ENCODE measurements at places on chromosomes 4 and X.

DNA sequence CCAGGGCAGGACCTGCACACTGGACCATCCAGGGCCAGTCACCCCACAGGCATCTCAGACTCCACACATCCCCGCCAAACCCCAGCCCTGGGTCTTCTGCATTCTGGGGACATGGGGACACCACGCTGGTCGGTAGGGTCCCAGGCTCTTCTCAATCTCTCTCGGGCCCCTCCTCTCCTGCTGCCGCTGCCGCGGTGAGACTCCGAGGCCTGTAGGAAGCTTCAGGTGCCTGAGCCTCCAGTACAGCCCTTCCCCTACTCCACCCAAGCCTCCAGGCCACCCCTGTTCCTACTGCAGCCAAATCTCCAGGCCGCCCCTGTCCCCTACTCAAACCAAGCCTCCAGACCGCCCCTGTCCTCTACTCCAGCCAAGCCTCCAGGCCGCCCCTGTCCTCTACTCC is 5.5 kb upstream of the ASMT start:
- DNase-seq = no peak
- H3K27ac ChIP-seq = no peak overlapping the region
- no peaks in the 10 kb centered on the region for H3K36me3 ChIP-seq

DNA sequence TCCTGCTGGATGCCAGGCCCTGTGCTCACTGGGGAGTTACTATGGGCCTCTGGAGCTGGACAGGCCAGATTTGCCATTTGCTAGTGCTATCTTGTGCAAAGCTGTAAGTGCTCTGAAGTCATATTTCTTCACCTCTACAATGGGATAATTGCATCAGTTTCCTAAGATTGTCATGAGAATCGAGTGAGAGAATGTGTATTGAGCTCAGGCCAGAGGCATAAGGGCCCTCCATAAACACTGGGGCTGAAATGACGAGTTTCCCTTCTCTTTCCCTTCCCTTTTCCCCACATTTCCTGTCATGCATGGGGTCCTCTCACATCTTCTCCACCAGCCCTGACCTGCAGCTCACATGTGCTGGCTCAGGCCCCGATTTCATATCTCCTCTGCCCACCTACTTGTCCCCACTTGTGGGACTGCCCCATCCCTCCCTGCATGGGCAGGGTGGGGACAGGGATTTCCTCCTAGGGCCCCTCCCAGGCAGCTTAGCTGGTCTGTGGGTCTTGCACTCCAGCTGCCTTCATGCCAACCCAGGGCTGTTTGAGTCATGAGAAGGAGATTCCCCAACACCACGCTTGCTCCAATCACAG is 358.8 kb downstream of the MID1IP1 start:
- H3K36me3 ChIP-seq = peaks cover 5% of the 10 kb centered on the region
- 0 out of 2 replicates have a peak, but pooled peaks cover 2% of the 10 kb centered on the region for H3K4me1 ChIP-seq
- H3K27ac ChIP-seq = no peak overlapping the region
- H3K27me3 ChIP-seq = peaks cover 3% of the 10 kb centered on the region
- H3K4me3 ChIP-seq = no peak overlapping the region

DNA sequence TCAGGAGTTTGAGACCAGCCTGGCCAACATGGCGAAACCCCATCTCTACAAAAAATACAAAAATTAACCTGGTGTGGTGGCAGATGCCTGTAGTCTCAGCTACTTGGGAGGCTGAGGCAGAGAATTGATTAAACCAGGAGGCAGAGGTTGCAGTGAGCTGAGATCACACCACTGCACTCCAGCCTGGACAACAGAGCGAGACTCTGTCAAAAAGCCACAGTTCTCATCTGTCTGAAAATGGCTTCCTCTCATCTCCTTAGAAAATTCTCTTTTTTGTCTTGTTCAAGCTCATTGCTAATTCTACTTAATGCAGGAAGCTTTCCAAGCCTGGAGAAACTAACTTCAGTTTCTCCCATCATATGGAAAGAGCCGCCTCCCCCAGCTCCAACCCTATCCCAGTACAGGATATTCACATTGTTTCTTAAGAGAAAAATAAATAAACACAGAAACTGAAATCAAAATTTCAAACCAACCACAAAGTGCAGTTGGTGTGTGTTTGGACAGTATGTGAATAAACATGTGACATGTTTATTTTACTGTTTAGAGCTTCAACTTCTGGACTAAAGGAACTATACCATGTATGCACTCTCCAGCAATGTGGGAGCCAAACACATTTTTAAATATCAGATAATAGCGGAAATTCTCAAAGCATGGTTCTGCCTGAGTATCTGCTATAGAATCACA is 55.0 kb upstream of the GAB1 start:
- no peak overlapping the region for H3K27ac ChIP-seq
- DNase-seq = no peak
- no peak overlapping the region for H3K4me3 ChIP-seq
- H3K36me3 ChIP-seq = no peaks in the 10 kb centered on the region
- no peaks in the 10 kb centered on the region for H3K4me1 ChIP-seq
- H3K27me3 ChIP-seq = no peaks in the 10 kb centered on the region

GRCh38 chrX:38558686-38559085 is 2.7 kb upstream of the TSPAN7 start:
- no peak overlapping the region for H3K27ac ChIP-seq
- no peaks in the 10 kb centered on the region for H3K27me3 ChIP-seq
- no peak overlapping the region for H3K4me3 ChIP-seq
- DNase-seq = no peak

- H3K27me3 ChIP-seq = no peaks in the 10 kb centered on the region
- no peak for DNase-seq
- H3K36me3 ChIP-seq = peaks cover 25% of the 10 kb centered on the region
- H3K27ac ChIP-seq = no peak overlapping the region
- no peaks in the 10 kb centered on the region for H3K4me1 ChIP-seq
Observed at GRCh38 chr4:73066928-73067327, 2.6 kb downstream of the COX18 start.

GRCh38 chr4:159549098-159549518 is 446.2 kb downstream of the RAPGEF2 start:
- no peaks in the 10 kb centered on the region for H3K4me1 ChIP-seq
- DNase-seq = no peak
- H3K27me3 ChIP-seq = no peaks in the 10 kb centered on the region
- no peak overlapping the region for H3K4me3 ChIP-seq
- no peak overlapping the region for H3K27ac ChIP-seq

DNA sequence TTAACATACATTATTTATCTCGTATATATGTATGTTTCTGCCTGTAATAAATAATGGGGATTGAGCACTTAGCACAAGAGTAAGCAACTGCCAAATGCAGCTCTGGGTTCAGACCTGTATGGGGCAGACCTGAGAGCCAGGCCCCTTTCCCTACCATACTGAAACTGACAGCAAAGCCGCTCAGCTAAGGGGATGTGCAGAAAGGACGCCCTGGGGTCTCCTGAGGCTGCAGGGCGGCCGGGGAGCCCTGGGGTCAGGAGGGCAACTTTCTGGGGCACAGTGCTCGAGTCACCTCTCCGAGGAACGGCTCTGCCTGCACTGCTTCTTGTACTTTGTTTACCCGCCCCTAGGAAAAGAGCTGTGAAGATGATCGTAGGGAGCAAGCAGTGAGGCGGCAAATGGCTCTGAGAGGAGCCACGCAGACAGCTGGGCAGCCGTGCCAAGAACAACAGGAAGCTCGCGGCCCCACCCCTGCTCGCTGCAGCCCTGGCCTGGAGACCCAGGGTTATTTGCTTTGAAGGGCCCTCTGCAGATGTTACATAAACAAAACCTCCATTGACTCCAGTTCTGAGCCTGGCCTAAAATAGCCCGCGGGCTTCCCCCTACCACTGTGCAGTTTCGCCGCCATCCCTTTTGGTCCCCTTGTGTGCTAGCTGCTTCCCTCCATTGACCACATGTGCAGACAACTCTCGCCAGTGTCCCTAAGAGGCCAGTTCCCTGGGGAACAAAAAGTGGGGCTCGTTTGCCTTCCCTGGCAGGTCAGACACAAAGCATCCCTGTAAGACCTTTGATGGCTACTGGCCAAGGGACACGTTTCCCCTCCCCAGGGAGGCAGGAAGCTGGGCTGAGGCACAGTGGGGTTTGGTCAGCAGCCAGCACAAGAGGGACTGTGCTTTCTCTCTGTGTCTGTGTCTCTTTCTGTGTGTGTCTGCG is 111.3 kb upstream of the LNX1 start:
- H3K27me3 ChIP-seq = no peaks in the 10 kb centered on the region
- peaks cover 3% of the 10 kb centered on the region for H3K4me1 ChIP-seq

DNA sequence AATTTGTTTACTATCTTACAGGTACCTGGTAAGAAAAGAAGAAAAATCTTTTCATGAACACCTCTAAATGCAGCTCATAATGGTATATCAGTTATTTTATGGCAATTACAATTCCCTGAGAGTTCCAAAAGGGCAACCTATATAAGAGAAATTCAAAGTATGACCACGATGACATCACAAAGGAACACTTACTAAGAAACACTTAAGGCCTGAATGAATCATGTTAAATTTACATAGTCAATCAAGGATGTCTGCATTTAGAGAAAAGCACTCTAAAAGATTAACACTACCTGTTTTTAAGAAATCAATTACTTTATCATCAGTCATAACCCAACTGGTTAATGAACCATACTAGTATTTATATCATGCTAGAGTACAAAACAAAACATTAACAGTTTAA is 63.9 kb downstream of the LCORL start:
- peaks cover 51% of the 10 kb centered on the region for H3K36me3 ChIP-seq
- H3K4me3 ChIP-seq = no peak overlapping the region
- no peak for DNase-seq
- no peak overlapping the region for H3K27ac ChIP-seq

GRCh38 chrX:129651756-129652564 is 2.8 kb downstream of the APLN start:
- 0 out of 2 replicates have a peak, but pooled peaks cover 3% of the 10 kb centered on the region for H3K4me1 ChIP-seq
- peak overlapping the region; percentile 51 for H3K4me3 ChIP-seq
- no peak overlapping the region for H3K27ac ChIP-seq

- H3K36me3 ChIP-seq = no peaks in the 10 kb centered on the region
- no peaks in the 10 kb centered on the region for H3K4me1 ChIP-seq
- no peak overlapping the region for H3K27ac ChIP-seq
- DNase-seq = no peak
Observed at GRCh38 chr4:19309378-19309777, 942.3 kb upstream of the SLIT2 start.

DNA sequence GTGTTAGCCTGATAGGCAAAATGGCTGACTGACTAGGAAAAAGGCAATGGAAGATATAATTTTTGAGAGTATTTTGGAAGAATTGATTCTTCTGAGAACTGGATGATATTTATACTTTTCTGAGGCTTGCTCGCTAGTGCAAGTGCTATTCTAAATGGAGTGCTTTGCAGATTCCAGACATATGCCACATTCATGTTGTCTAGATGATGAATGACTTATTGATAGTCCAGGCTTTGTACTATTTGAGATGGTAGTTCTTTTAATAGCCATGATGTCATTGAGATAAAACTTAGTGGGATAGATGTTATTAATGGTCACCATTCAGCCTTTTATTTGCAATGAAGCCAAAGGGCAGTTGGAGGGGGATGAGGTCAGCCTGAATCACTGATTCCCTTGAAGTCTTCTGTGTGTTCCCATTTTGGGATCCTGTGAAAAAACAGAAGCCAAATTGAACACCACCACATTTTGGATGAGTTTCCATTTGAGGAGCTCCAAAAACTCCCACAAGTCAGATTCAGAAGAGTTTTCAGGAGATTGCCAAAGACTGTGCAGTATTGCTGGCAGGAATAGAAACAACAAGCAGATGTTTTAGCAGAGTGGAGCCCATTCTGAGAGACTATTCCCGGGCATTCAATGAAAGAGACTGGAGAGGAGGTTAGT is 184.1 kb downstream of the IL1RAPL2 start:
- no peaks in the 10 kb centered on the region for H3K36me3 ChIP-seq
- H3K27me3 ChIP-seq = no peaks in the 10 kb centered on the region
- no peak for DNase-seq
- no peak overlapping the region for H3K27ac ChIP-seq

- peak; percentile 66 for DNase-seq
- H3K4me1 ChIP-seq = no peaks in the 10 kb centered on the region
- H3K36me3 ChIP-seq = peaks cover 5% of the 10 kb centered on the region
- no peaks in the 10 kb centered on the region for H3K27me3 ChIP-seq
- peak overlapping the region; percentile 87 for H3K4me3 ChIP-seq
- H3K27ac ChIP-seq = no peak overlapping the region
Observed at GRCh38 chr4:2842687-2843262, 869 bp upstream of the ADD1 start.

GRCh38 chrX:107600366-107600765 is 27.9 kb upstream of the PRPS1 start:
- no peaks in the 10 kb centered on the region for H3K27me3 ChIP-seq
- DNase-seq = no peak
- no peaks in the 10 kb centered on the region for H3K36me3 ChIP-seq
- H3K4me1 ChIP-seq = no peaks in the 10 kb centered on the region

GRCh38 chr4:71287305-71287704 is 51.5 kb upstream of the SLC4A4 start:
- no peaks in the 10 kb centered on the region for H3K27me3 ChIP-seq
- no peak overlapping the region for H3K4me3 ChIP-seq
- H3K27ac ChIP-seq = no peak overlapping the region

- no peaks in the 10 kb centered on the region for H3K27me3 ChIP-seq
- no peak for DNase-seq
- no peaks in the 10 kb centered on the region for H3K36me3 ChIP-seq
- no peaks in the 10 kb centered on the region for H3K4me1 ChIP-seq
- no peak overlapping the region for H3K27ac ChIP-seq
Observed at GRCh38 chr4:161894493-161895167, 269.2 kb downstream of the FSTL5 start.

DNA sequence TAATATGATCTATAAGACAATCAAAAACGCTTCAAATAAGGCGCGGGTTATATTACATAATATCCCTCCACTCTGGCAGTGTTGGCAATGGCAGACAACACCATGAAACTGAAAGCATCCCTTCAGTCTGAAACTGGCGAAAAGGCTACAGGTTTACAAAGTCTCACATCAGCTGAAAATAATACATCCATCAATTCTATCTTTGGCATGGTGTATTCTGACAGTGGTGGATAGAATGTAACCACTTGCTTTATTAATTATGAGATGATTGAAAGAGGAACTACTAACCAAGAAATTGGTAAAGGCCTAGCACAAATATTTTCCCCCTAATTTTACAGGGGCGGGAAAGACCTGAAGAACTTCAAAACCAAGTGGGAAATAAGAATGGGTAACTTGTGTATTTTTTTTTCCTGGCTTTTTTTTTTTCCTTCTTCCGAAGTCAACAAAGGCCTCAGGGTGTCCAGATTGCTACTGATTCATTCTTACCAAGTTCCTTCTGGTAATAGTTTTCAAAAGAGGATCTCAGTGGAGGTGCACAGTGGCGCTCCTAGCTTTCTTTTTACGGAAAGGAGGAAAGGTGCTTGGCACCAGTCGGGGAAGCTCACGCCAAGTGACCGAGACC is 728 bp downstream of the UBA6 start:
- DNase-seq = no peak
- H3K27me3 ChIP-seq = no peaks in the 10 kb centered on the region
- no peak overlapping the region for H3K27ac ChIP-seq
- peak overlapping the region; percentile 88 for H3K4me3 ChIP-seq
- no peaks in the 10 kb centered on the region for H3K4me1 ChIP-seq
- peaks cover 12% of the 10 kb centered on the region for H3K36me3 ChIP-seq

Measured in H9 (cell line).